ENCODE measurements at places on chromosomes 5 and 9.

- DNase-seq = no peak
Measured at GRCh38 chr9:138117101-138117750, 239.6 kb downstream of the CACNA1B start.

GRCh38 chr5:40831346-40832210 is 3.4 kb downstream of the RPL37 start:
- no peak for DNase-seq

- DNase-seq = no peak
Measured at GRCh38 chr5:139897342-139897741, 101.7 kb downstream of the PSD2 start.

GRCh38 chr5:96816991-96817390 is 9.2 kb upstream of the ERAP1 start:
- no peak for DNase-seq

DNA sequence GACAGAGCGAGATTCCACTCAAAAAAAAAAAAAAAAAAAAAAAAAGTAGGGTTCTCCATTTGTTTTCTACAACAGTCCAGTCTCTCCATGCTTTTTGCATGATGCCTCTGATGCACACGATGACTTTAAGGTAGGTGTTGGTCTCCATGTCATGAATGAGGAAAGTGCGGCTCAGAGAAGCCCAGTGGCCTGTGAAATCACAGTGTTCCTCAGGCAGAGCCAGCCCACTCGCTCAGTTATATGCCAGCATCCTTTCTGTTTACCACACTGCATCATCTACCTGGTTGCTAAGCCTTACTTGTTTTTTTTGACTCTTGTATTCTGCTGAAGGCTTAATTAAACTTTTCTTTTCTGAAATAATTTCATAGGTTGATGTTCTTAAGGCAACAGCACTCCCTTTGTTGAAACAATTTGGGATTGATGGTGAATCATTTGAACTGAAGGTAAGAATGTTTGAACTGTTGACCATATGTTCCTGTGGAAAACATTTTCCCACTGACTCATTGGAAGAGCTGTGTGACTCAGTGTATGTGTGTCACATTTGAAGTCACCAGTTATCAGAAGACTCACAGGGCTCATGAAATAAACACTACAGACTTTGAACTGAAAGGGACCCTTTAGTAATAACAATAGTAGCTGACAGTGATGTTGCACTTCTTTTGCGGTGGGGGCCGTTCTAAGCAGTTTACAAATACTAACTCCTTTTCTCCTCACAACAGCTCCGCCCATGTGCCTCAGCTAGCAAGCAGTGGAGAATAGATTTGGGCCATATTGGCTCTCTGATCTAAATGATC is 40.2 kb downstream of the RCL1 start:
- peak; percentile 30 for DNase-seq

- no peak for DNase-seq
Measured at GRCh38 chr9:83447351-83447750, 90.8 kb downstream of the FRMD3 start.

GRCh38 chr5:66511491-66511890 is 84.7 kb upstream of the MAST4 start:
- DNase-seq = no peak

- no peak for DNase-seq
Measured at GRCh38 chr5:38008198-38008597, 168.4 kb upstream of the GDNF start.

DNA sequence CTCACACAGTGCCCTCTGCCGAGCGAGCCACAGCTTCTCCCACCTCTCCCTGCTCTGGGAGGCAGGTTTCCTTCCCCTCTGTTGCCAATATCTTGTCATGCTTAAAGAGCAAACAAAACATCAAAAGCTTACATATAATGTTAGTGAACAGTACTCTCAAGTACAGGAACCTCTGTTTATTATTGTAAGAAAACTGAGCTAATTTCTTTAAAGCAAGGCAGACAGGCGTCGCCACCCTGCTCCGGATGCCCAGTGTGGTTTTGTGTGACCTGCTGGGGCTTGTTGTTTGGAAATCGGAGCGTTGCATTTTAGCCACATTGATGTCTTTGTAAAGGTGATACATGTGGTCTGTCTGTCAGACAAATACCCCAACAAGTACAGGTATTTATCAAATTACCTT is 401.4 kb upstream of the IRX1 start:
- no peak for DNase-seq

DNA sequence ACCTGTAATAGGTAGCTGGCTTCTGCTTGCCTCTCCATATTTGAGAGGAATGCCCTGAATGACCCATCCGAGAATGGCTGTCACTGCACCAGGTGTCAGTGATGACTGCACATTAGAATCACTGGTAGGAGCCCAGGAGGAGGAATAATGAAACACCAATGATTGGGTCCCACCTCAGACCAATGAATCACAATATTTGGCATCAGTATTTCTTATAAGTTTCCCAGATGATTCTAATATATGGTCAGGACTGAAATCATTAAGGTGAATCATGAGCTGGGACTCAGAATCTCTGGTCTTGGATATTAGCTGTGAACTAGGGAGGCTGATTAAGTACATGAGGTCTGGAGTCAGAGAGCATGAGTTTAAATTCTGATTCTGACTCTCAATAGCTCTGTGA is 23.4 kb downstream of the ARSB start:
- no peak for DNase-seq

GRCh38 chr5:127550652-127551409 is 33.4 kb downstream of the PRRC1 start:
- DNase-seq = no peak

- DNase-seq = no peak
Measured at GRCh38 chr5:145701404-145701803, 133.7 kb downstream of the PRELID2 start.

DNA sequence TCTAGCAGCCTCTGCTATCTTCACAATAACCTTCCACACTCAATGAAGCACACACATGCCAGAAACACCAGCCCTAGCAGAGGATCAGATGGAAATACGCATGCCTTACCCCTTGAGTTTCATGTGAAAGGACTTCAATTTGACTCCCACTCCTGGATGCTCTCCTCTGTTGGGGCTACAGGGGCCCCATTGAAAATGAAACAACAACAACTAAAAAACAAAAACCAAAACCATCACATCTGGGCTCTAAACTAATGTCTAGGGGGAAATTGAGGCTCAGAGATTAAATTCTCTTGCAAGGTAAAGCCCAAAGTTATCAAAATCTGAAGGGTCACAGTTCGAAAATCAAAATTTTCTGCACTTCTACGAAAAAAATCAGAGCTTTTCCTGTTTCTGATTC is 7.9 kb upstream of the RFESD start:
- DNase-seq = no peak

GRCh38 chr9:21558079-21558478 is 76.0 kb upstream of the IFNE start:
- DNase-seq = no peak

DNA sequence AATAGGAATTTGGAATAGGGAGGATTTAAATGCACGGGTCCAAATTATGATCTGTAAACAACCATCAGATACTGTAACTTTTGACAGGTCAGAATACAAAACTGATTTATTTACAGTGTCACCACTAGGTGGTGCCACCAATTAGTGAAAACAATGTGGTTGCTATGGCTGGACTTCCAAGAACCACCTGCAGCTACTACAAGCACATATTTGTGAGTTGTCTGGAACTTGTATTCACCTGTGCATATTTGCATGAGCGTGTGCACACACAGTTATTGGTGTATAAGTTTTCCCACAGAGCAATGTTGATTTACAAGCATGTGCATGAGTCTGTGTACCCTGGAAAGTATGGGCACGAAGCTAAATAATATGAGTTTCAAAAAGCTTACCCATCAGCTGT is 3.0 kb upstream of the HRCT1 start:
- DNase-seq = no peak

GRCh38 chr5:173581408-173582215 is 34.8 kb downstream of the BOD1 start:
- peak; percentile 61 for DNase-seq

- DNase-seq = no peak
Measured at GRCh38 chr5:36934740-36935356, 58.3 kb downstream of the NIPBL start.

GRCh38 chr5:173812811-173813550 is 75.2 kb upstream of the CPEB4 start:
- DNase-seq = no peak

- no peak for DNase-seq
Measured at GRCh38 chr5:57442080-57442839, 40.4 kb downstream of the ACTBL2 start.

- no peak for DNase-seq
Measured at GRCh38 chr5:153096381-153096780, 394.1 kb upstream of the GRIA1 start.

- no peak for DNase-seq
Measured at GRCh38 chr5:127758766-127759283, 55.6 kb downstream of the CCDC192 start.

Data from activated CD8-positive, alpha-beta memory T cell treated with anti-CD3 and anti-CD28 coated beads for 48 hours (primary cell).